ENCODE measurements at places on chromosomes 13 and 19.

- DNase-seq, result no peak
Measured at GRCh38 chr13:110442930-110443621, 118.4 kb downstream of the RAB20 start.

DNA sequence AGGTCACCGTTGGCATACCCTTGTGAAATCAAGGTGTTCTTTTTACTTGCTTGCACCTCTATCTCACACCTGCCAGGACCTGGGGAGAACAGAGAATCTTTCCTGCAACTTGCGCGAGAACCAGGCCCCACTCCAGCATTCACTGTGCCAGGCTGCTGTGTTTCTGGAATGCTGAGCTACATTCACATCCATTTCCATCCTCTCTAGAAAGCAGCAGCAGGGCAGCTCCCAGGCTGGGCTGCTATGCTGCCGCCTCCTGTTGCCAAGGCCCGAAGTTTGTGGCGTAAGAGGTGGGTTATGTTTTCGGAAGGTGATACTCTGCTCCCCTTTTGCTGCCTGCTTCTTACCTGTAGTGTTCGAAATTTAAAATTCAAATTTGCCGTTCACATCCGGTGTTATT is 464.1 kb downstream of the KLF5 start:
- DNase-seq, result no peak

DNA sequence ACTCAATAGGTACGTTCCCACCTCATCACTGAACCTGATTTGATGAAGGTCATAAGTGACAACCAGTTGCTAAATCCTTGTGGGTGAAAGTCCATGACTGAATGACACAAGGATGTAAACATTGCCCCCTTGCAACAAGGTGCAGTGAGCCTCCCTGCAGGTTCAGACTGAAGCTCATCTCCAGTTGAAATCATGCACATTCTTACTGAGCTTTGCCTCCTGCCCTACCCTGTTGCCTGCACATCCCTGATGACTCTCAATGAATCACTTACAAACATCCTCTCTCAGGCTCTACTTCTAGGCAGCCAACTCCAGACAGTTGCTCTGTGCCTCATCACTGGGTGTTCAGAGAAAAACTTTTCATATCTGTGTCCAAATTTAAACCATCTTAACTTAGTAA is 42.5 kb upstream of the ARGLU1 start:
- no peak for DNase-seq

DNA sequence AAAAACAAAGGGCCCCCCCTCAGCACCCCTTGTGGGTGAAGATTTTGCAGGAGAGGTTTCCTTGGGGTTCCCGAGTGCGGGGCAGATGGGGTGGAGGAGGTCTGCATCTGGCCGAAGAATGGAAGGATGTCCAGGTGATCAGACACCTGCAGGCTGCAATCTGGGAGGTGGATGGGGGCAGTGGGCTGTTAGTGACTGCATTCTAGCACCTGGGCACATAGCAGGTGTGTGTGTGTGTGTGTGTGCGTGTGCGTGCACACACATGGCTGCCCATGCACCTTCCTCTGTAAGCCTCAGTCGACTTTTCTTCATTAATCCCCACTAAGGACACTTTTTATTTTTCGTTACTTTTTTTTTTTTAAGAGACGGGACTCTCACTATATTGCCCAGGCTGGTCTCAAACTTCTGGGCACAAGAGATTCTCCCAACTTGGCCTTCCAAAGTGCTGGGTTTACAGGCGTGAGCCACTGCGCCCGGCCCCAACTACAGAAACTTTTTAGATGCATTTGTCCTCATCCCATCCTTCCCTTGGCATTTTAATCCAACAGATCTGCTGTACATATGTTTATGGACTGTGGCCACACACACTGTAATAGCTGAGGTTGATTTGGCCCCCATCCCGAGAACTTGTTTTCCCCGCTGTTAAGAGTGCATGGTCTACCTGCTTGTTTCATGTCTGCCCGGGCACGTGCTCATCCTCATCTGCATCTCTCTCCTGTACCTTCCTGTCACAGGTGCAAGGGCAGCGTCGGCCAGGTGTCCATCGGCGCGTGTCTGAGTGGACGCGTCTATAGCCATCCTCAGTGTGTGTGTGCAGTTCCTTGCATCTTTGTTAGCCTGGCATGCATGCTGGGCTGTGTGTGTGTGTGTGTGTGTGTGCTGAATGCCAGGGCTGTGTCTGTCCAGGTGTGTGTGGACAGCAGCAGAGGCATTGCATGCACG is 731 bp downstream of the MAG start:
- no peak for DNase-seq

- no peak for DNase-seq
Measured at GRCh38 chr19:2288818-2289713, 7.1 kb upstream of the PEAK3 start.

DNA sequence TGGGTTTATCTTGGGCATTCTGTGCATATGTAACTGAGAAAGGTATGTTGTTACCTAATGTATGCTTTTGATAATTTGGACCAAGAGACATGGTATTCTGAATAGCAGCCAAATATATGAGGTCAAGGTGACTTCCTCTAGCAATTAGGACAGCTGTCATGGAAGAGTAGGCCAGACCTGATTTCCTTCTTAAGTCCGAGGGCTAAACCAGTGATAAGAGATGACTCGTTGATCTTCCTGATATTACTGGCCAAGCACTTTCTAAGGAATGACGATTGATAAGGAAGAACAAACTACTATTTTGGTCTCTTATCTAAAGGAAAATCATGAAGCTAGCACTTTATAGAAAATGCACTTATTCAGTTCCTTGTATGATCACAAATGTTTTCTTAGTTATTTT is 42.7 kb downstream of the ARHGAP35 start:
- DNase-seq, result no peak

DNA sequence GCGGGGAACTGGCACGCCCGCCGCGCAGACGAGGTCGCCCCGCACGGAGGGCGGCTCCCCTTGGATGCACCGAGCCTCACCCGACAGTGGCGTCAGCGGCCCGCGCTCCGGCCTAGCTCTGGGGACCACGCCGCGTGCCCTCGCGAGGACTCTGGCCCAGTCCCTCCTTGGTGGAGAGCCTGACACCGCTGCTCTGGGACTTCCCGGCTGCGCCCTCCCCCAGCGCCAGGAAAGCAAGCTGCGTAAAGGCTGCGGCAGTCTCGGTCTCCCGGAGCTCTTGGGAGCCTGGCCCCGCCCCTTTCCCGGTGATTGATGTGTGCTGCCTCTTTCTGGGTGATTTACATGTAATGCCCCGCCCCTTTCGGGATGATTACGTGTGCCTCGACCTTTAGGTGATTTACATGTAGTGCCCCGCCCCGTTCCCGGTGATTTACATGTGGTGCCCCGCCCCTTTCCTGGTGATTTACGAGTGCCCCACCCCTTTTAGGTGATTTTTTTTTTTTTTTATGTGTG is at the start of gene LENG9:
Gene LENG9, minus strand, starts transcription at position 248 of the 513 bp plus-strand sequence. CDS start 252 bp downstream, outside the sequence.
- DNase-seq, result peak; percentile 93

DNA sequence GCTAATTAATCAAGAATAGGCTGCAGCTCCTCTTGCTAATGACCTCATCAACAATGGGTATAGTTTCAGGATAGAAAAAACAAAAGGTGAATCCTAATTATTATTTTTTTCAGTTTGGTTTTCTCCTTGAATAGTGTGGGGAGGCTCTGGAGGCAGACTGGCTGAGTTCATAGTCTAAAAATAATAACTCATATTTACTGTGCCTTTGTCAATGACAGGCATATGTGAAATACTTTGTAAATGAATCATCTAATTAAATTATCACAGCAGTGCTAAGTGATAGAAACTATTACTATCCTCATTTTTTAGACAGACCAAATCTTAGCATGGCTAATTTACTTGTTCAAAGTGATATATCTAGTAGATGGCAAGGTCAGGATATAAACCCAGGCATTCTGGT is 1261.0 kb upstream of the SLC10A2 start:
- no peak for DNase-seq

DNA sequence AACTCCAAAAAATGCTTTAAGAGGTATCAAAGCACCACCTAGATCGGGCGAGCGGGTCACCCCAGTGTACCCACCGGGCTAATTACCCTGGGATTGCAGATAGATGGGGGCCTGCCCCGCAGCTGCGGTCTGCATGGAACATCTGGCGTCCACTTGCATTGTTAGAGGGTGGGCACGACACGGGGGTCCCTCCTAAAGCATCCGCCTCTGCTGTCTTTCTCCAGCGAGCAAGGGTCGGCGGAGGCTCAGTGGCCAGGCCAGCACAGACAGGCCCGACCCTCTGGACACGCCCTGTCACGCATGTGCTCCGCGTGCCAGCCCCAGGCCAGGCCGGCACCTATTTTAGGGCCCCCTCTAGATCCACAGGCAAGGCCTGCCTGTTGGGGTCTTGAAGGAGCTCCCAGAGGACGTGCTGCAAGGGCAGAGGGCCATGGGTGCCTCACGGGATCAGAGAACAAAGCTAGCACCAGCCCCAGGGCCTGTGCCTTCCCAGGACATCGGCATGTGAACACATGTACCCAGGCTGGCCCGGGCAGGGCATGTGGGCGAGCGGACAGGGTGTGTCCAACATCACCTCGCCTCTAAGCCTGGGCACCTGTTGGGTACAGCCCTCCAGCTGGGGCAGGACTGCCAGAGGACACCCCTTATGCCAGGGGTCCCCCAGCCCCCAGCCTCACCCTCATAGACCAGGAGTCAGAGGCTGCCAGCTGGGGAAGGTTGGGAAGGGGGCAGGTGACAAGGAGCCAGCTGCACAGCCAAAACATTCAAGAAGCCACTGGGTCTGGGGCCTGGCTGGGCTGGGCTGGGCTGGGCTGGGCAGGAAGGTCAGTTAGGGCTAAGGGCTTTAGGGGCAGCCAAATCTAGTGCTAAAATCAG is 35.6 kb upstream of the NANOS3 start:
- no peak for DNase-seq

GRCh38 chr13:109750221-109750775 is 36.1 kb downstream of the IRS2 start:
- no peak for DNase-seq

DNA sequence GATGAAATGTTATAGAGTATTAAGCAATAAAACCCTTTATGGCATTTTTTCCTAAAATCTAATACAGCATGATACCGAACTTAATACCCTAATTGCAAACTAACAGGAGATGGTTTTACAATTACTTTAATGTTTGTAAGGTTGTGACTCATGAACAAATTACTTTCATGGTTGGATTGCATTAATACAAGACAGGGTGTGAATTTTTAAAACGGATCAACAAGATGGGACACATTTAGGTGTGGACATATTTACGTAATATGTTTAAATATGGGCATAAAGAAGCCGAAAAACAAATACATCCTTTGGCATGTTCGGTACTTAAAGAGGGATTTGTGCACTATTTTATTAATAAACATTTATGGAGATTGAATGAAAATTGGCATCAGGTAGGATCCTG is 168.3 kb upstream of the SPRY2 start:
- DNase-seq, result no peak

DNA sequence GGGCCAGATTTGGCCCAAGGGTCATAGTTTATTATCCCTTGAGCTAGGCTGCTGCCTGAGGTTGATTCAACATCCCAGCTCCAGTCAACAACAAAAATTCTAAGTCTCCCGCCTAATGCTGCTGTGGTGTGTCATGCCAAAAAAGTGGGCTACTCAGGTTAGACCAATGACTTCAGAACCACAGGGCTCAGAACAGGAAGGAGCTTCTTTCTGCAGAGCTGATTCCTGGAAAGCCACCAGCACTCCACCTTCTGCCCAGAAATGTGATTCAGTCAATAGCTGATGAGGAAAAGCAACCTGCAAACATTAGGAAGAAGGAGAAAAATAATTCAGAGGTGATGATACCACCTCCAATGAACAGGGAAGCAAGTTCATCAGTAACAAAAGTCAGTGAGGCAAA is 56.1 kb upstream of the SERPINE3 start:
- no peak for DNase-seq

DNA sequence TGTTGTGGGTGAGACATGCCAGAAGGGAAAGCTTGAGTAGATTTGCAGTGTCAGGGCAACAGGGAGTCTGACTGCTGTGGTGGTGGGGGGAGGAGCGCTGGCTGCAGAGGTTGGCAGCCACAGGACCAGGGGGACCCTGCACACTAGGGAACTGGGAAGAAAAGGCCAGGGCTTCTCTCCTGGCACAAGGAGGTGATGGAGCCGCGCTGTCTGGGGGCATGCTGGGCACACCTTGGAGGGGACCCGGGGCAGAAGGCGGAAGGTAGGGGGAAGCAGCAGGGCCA is 13.9 kb upstream of the EPHX3 start:
- no peak for DNase-seq

GRCh38 chr19:49807058-49807903 is 5.8 kb downstream of the FUZ start:
- DNase-seq, result no peak

GRCh38 chr13:49828453-49828852 is 36.0 kb upstream of the KPNA3 start:
- no peak for DNase-seq

DNA sequence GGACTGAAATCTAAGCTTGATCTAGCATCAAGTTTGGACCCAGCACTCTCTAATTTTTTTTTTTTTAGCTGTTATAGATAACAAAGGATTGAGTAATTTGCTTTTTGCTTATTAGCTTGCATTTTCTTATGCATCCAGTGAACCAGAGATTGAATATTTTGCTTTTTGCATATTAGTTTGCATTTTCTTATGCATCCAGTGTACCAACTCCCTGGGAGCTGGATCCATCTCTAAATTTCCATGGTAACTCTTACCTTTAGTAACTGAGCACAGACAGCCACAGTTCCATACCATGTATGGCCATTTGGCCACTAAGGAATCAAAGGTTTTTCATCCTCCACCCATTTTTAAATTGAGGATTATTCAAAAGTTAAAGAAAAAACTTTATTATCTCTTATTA is 8.7 kb upstream of the ZNF548 start:
- DNase-seq, result no peak

Measured in stimulated activated CD4-positive, alpha-beta T cell treated with anti-CD3 and anti-CD28 coated beads, Interleukin-12 subunit alpha, Interleukin-12 subunit beta, amount 100 ng/mL, for 4 hours (primary cell).